AG08396 (cell line): ENCODE measurements at places on chromosomes 5 and 9.

DNA sequence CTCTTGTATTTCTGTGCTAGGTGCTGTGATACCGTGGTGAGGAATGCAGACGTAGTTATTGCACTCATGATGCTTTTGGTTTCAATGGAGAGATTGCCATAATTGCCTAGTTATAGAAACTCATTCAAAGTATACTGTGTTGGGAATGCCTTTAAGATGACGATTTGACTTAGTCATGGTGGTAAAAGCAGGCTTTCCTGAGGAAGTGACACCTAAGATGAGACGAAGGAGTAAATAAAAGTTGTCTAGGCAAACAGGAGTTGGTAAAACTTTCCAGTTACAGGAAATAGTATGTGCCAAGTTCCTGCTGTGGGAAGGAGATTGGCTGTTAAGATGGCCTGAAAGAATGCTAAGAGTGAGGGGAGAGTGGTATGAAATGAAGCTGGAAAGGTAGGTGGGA is 48.1 kb downstream of the FOCAD start:
- no peak for DNase-seq

DNA sequence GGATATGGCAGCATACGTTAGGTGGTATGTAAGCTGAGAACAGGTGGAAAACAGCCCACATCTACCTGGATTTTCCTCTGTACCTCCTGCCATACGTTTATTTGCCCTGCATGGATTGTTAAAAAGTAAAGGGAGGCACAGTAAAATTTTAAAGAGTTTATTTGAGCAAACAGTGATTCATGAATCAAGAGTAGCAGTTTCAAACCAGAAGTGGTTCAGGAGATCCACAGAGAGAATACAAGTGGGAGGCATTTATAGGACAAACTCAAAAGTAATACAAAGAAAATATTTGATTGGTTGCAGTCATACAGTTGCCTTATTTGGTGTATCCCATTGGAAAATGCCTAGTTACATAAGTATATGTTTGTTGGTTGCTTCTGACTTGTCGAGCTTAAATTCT is 117.6 kb downstream of the FAM170A start:
- no peak for DNase-seq

DNA sequence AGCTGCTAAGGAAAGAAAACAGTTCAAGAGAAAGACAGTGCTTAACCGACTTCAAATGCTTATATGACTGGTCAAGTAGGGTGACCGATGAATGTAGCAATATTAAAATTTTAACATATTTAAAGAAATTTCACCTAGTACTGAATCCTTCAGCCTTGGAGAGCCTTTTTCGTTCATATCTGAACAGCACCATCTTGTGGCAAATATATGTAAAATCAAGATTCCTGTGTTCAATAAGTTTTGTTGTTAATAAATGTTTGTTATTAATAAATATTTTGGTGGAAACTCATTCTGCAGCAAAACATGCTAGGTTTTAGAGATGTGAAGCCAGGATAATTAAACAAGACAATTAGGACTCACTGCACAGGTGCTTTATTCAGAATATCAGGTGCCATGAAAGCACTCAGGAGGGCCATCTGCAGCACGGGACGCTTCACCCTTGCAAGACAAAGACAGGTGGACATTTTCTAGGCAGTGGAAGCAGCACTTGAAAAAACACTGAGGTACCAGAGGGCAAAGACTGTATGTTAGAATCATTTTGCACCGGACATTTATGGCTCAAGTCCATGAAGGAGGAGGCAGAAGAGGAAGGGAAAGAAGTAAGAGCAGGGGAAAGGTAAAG is 15.6 kb downstream of the TICAM2 start:
- DNase-seq = no peak

GRCh38 chr5:97846643-97847042 is 663.6 kb upstream of the RIOK2 start:
- no peak for DNase-seq

- no peak for DNase-seq
Observed at GRCh38 chr5:64615895-64616294, 74.4 kb upstream of the SHISAL2B start.

GRCh38 chr5:17406423-17406838 is 91.6 kb upstream of the TAF11L2 start:
- DNase-seq = no peak

- no peak for DNase-seq
Observed at GRCh38 chr9:88828492-88828974, 162.7 kb upstream of the S1PR3 start.

- no peak for DNase-seq
Observed at GRCh38 chr9:91623004-91623403, 199.4 kb upstream of the NFIL3 start.

- DNase-seq = no peak
Observed at GRCh38 chr5:90000351-90000750, 409.2 kb downstream of the CETN3 start.

DNA sequence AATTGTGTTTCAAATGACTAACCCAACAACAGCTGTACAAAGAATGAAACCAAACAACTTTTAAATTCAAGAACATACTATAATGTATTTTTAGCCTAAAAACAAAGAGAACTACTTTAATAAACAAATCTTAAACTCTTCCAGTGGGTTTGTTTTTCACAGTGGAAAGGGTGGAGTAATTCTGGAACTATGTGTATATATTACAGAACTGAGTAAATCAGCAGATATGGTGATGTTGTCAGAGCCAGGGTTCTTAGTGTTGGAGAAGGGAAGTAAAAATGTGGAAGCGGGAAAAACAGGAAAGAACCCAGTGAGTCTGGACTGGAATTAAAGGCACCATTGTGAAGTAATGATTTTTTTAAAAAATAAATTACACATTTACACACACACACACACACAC is 144.9 kb downstream of the CDK5RAP2 start:
- DNase-seq = peak; percentile 36

- DNase-seq = no peak
Observed at GRCh38 chr9:72185561-72185960, 36.3 kb downstream of the GDA start.

GRCh38 chr5:55415071-55415470 is 107.3 kb downstream of the MTREX start:
- no peak for DNase-seq

DNA sequence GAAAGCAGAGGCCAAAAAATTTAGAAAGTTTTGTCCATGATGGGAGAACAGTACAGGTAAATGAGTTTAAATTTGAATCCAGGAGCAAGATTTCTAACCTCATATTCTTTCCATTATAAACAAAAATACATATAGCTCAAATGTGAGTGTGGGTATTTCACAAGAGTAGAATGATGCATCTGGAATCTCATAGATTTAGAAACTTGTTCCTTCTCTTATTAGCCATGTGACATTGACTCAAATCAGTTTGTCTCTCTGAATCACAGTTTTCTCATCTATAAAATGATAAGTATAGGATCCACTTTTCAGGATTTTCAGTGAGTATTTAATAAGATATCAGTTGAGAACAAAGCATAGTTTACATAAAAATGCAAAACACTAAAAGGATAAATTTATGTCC is 436.3 kb upstream of the PAPPA start:
- DNase-seq = no peak

- no peak for DNase-seq
Observed at GRCh38 chr5:153893817-153894216, 144.9 kb downstream of the FAM114A2 start.

GRCh38 chr9:110555551-110556331 is 23.8 kb downstream of the SVEP1 start:
- DNase-seq = peak; percentile 71

DNA sequence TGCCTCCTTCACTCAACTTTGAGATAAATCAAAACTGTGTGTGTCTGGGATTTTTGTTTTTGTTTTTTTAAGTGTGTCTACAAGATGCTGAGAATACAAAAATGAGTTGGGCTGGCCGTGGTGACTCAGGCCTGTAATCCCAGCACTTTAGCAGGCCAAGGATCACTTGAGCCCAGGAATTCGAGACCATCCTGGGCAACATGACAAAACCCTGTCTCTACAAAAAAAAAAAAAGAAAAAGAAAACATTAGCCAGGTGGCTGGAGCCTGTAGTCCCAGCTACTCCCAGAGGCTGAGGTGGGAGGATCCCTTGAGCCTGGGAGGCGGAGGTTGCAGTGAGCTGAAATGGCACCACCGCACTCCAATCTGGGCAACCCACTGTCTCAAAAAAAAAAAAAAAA is 21.0 kb downstream of the HNRNPK start:
- DNase-seq = no peak

DNA sequence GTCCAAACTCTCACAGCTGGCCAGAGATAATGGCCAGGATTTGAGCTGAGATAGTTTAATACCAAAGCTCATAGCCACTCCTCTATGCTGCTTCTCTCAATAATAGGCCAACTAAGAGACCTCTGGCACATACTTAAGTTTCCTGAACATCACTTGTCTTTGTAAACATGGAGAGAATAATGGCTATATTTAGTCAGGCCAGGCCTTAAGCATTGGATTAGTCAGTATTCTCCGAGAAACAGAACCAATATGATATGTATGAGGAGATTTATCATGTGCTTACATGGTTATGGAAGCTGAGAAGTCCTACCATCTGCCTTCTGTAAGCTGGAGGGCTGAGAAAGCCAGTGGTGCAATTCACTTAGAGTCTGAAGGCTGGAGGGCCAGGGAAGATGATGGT is 45.4 kb downstream of the CFAP95 start:
- no peak for DNase-seq

- no peak for DNase-seq
Observed at GRCh38 chr5:103867857-103868598, 305.4 kb upstream of the NUDT12 start.

GRCh38 chr5:153784277-153784676 is 254.4 kb downstream of the FAM114A2 start:
- no peak for DNase-seq

GRCh38 chr9:116275418-116276195 is 122.0 kb downstream of the PAPPA start:
- DNase-seq = no peak

GRCh38 chr5:159660401-159660800 is 255.9 kb upstream of the ADRA1B start:
- DNase-seq = no peak

GRCh38 chr5:61790678-61791077 is 458.6 kb downstream of the ZSWIM6 start:
- DNase-seq = no peak

GRCh38 chr5:9373571-9373970 is 172.3 kb downstream of the SEMA5A start:
- DNase-seq = no peak

- DNase-seq = no peak
Observed at GRCh38 chr5:96649681-96650540, 12.3 kb upstream of the CAST start.

DNA sequence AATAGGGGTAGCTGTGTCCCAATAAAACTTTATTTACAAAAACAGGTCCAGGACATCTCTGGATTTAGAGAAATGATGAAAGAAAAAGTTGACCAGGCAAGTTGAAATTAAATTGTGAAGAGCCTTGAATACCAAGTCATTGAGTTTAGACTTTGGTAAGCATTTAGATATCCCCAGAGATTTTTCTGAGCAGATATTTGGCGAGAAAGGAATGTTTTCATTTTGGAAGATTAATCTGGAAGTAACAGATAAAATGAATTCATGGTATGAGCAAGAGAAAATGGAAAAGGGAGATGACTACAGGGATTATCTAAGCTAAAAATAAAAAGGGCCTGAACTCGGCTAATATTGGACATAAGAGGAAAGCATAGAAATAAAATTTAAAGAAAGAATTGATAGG is 157.6 kb downstream of the ACTL7B start:
- no peak for DNase-seq
